ENCODE measurements at places on chromosomes 2 and 18.

GRCh38 chr18:31050635-31051034 is 8.1 kb upstream of the DSC3 start:
- DNase-seq: no peak

DNA sequence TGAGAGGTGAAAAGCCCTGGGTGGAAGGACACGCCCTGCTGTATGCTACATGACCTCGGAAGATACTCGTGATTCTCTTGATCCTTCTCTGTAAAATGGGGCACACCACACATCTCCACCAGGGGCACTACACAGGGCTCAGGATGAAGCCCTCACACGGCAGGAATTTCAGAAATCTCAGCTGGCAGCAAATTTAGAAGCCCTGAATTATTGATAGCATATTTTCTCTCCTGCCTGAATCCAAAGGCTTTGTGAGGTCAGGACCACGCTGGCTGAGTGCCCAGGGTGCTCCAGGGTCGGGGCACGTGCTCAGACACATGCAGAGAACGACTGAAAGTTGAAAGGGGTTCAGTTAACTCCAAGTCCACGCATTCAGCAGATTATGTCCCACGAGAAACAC is 42.1 kb upstream of the GALR1 start:
- DNase-seq: peak; percentile 85

- DNase-seq: no peak
Measured at GRCh38 chr2:240518981-240519380, 38.8 kb downstream of the ANKMY1 start.

DNA sequence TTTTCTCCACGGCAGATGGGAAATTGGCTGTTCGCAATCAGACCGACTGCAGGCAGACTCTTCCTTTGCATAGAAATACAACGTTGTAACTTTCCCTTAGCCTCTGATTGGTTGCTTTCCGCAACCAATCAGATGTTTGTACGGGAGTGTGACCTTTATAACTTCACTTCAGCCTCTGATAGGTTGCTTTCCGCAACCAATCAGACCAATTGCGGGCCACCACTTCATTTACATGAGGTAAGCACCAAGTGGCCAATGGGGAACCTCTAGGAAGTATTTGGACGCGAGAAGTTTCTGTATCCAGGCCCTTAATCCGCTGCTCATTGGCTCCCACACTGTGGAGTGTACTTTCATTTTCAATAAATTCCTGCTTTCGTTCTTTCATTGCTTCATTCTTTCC is 19.1 kb downstream of the SLC25A12 start:
- DNase-seq: no peak

GRCh38 chr2:5766561-5766960 is 74.4 kb downstream of the SOX11 start:
- no peak for DNase-seq

DNA sequence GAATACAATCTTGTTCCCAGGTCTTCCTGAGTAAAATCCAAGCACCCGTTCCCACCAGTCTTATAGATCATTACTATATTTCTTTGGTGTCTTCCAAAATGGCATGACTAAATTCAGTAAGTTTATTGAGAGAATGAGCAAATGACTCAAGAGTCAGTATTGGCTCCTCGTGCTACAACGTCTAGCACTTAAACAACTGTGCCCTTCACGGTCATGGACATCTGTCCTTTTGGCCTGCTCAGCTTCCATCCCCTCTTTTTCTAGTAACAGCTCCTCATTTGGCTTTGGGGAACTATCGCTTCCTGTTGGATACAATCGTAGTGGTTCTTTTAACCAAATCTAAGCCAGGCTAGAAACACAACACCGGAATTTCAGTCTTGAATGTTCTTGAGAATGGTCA is 24.1 kb upstream of the FZD7 start:
- DNase-seq: no peak

GRCh38 chr2:127095367-127095641 is 11.7 kb downstream of the BIN1 start:
- no peak for DNase-seq

GRCh38 chr2:98372579-98372978 is 26.3 kb downstream of the CNGA3 start:
- no peak for DNase-seq

DNA sequence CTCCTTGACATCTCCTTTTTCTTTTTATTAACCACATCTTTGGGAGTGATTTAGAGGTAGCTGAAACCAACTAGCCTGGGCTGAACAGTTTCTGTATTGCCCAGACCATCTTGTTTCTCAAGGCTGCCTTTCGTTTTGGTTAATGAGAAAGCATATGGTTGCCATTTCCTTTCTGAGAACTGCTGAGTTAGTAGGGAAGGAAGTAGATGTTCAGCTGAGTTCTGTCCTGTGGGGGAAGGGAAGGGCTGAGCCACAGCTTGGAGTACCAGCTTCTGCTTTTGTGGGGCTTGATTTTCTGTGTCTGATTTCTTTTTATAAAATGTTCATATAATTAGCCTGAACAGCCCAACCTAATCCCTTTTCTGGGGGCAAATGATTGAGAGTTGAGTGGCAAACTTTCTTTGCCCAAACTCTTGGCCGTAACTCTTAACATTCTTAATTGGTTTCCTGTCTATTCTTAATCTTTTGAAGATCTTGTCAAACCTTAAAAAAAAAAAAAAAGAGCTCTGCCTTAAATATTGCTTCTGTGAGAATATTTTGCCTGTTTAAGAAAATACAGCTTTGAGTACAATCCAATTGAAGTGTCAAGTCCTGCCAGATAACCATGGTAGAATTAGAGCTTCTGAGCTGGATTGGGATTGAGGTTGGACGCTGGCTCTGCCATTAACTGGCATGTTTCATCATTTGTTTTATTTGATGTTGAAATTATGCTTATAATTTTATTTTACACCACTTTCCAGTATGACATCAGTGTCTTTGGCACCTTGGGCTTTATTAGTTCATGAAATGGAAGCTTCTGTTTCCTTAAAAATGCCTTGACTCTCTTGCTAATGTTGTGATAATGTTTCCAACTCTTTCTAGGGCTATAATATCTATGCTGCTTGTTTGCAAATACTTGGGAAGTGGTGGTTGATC is 1.9 kb upstream of the NABP1 start:
- no peak for DNase-seq

Measured in urothelium cell line (cell line).